Skeletal muscle cell (primary cell): ENCODE measurements at places on chromosomes 2 and 18.

GRCh38 chr2:226647621-226648518 is 151.8 kb downstream of the IRS1 start:
- no peak for DNase-seq

GRCh38 chr2:234164493-234165413 is 114.3 kb downstream of the SPP2 start:
- no peak for DNase-seq

DNA sequence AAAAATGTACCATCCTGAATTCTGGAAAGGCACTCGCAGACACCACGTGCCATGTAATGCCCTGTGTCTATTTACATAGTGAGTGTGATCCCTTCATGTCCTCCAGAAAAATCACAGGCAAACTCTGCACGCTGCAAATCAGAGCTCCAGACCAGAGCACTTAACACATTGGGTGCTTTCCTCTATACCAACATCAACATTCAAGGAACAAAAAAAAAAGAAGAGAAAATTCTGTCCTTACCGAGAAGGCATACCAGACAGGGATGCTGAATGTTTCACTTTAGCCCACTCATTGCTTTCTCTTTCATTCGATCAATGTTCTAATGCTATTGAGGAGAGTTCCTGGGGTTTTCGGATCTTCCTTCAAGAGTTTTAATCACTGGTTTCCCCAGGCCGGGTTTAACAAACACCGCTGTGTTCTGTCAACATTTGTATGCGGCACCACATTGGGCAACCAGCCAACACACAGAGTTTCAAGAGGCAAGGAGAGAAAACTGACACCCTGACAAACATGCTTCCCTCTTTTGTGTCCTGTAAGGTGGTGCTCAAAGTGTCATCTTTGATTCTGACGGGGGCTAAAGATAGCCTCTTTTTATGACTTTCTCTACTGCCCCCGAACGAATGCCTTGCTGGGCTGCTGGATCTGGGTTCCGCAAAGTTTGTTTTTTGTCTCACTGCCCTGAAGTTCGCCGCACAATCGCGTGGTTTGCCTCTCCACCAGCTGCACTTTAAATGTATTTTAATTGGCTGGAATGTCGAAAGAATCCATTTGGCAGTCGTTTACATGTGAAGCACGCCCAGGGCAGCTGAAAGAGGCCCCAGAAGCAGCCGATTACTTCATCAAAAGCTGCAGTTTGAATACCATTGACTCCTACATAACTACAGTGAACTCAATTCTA is 106.4 kb upstream of the NCKAP5 start:
- DNase-seq: peak; percentile 81

- DNase-seq: no peak
These were observed 127.8 kb upstream of the DDX18 start for GRCh38 chr2:117686699-117687098.

DNA sequence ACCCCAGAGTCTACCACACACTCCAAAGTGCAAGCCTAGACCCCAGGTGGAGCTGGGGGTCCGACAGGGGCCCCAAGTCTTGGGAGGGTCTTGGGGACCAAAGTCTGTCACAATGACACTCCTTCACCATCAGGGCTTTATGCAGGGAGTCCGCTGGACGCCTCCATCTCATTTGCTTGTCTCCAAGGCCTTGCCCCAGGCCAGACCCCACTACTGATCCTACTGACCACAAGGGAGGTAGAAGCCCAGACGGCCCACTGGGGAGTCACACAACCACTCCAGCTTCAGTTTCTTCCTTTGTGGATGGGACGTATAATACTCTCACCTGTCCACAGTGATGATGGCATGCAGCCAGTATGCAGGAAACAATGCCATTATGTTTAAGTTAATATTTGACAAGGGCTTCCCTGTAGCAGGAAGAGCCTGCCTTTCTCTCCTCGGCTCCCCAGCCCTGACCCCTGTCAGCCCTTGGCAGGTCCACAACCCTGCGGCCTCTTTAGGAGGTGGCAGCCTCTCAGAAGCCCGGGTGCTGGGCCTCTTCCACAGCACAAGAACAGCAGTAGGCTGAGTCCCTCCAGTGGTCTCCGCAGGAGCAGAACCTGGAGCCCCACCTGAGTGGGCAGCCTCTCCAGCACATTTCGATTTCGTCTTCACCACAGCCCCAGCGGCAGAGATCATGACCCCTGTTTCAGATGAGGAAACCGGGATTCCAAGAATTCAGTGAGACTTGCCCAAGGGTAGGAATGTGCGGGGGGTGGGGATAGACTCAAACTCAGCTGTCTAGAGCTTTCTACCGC is 6.5 kb downstream of the BIN1 start:
- DNase-seq: no peak

GRCh38 chr2:181464966-181465365 is 7.8 kb downstream of the ITGA4 start:
- DNase-seq: no peak
